AG10803 (cell line): ENCODE measurements at places on chromosomes 4 and X.

GRCh38 chrX:131840799-131841495 is 182.2 kb upstream of the STK26 start:
- DNase-seq = no peak

DNA sequence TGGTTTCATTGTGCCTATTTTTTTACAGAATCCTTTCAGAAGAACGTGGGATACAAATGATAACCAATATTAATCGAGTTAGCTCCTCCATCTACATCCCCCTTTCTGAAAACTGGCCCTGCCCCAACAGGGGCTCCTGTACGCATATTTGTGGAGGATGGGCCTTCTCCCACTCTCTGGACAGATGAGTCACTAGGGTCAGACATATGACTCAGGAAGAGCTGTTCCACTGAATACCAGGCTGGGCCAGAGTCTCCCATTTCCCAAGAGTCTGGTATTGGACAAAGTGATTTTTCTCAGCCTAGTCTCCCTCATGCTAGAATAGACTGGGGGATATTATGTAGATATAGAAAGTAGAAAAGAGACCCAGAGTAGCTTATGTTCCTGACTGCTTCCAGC is 142.4 kb downstream of the TSPAN5 start:
- DNase-seq = peak; percentile 78

- DNase-seq = no peak
These were observed 30.9 kb downstream of the BMP2K start for GRCh38 chr4:78806943-78807460.

DNA sequence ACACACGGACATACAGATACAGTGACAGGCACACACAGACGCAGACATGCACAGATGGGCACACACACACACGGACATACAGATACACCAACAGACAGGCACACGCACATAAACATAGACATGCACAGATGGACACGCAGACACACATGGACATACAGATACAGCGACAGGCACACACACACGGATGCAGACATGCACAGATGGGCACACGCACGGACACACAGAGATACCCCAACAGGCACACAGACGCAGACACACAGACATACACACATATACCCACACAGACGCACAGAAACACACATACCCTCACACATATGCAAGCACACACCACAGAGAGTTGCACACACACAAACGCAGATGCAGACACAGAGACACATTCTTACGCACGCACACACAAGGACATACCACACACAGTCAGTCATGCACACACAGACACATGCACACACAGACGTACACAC is 24.4 kb upstream of the SLC25A6 start:
- no peak for DNase-seq

- peak; percentile 37 for DNase-seq
These were observed at the start of gene CXCL5 for GRCh38 chr4:73998040-73999011. Gene CXCL5 (minus strand): TSS chr4:73998677. CDS start chr4:73998581, 96 bp downstream.

DNA sequence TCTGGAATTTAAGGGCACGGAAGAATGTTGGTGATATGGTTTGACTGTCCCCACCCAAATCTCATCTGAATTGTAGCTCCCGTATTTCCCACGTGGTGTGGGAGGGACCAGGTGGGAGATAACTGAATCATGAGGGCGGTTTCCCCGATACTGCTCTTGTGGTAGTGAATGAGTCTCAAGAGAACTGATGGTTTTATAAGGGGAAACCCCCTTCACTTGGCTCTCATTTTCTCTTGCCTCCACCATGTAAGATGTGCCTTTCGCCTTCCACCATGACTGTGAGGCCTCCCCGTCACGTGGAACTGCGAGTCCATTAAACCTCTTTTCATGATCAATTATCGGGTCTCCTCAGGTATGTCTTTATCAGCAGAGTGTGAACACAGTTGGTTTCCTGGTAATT is 25.6 kb upstream of the DHRSX start:
- DNase-seq = no peak

- peak; percentile 85 for DNase-seq
These were observed 9.9 kb upstream of the GK start for GRCh38 chrX:30643313-30643821.

DNA sequence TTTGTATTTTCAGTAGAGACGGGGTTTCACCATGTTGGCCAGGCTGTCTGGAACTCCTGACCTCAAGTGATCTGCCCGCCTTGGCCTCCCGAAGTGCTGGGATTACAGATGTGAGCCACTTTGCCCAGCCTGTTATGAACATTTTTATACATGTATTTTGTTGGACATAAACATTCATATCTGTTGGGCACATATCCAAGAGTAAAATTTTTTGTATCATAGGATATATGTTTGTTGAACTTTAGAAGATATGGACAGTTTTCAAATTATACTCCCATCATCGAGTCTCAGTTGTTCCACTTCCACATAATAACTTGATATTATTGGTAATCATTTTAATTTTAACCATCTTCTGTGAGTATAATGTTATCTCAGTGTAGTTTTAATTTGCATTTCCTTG is 23.6 kb downstream of the GLRB start:
- no peak for DNase-seq

DNA sequence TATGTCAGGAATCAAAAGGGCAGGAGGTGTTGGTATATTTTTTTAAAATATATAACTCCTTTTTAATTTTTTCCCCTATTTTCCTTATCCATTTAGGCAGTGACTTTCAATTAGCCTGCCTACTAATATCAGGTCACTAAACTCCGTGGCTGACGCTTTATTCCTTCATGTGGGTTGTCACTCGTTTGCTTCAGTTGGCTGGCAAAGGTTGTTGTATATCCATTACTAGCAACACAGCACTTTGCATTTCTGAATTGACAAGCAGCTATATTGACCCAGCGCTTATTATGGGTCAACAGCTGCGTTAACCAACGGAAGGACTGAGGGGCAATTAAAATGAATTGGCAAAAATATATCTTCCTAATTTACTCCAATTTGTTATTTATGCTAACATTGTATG is 87.7 kb downstream of the ARX start:
- no peak for DNase-seq

DNA sequence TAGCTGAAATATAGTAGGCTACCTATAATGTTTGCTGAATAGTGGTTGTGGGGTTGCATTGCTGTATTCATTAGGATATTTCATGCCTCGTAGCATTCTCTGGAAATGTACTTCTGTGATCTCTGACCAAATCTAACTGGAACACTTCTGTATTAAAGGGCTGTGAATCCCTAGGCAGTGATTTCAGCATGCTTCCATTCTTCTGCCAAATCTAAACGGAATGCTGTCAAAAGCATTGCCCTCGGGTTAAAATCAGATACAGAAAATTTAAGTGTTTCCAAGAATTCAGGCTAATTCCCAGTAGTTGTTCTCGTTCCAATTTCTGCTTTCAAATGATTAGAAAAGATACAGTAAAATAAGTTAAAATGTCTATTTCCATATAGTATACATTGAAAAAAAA is 1847.5 kb upstream of the IGFBP7 start:
- DNase-seq = no peak

GRCh38 chr4:77579406-77580076 is 26.1 kb upstream of the CXCL13 start:
- peak; percentile 89 for DNase-seq

GRCh38 chr4:94480362-94480951 is 28.7 kb downstream of the PDLIM5 start:
- DNase-seq = no peak
